ENCODE measurements at places on chromosomes 1 and 21.

GRCh38 chr1:215045698-215046308 lies 36.7 kb upstream of the KCNK2 start:
- DNase-seq, result no peak

DNA sequence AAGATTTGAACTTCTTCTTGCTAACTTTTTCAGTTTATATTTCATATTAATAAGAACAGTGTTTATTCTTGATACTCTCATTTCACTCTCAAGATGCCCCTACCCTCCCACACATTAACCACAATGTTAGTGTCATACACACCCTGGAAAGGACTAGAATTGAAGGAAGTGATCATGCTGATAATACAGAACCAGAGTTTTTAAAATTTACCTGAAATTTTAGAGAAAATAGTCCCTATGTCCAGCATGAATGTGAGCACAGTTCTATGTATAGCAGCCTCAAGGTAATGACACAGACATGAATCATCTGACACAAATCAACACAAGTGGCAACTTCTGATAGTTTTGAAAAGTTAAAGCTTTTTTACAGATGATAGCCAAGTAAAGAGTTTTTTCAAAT lies 26.0 kb downstream of the RGS1 start:
- DNase-seq, result no peak

- DNase-seq, result no peak
Observed at GRCh38 chr1:193634470-193634869, 448.1 kb upstream of the B3GALT2 start.

GRCh38 chr21:35340273-35340672 lies 291.2 kb upstream of the RUNX1 start:
- DNase-seq, result no peak

GRCh38 chr1:6004412-6005123 lies 12.3 kb upstream of the NPHP4 start:
- DNase-seq, result no peak

- no peak for DNase-seq
Observed at GRCh38 chr1:221794935-221795334, 53.0 kb upstream of the DUSP10 start.

DNA sequence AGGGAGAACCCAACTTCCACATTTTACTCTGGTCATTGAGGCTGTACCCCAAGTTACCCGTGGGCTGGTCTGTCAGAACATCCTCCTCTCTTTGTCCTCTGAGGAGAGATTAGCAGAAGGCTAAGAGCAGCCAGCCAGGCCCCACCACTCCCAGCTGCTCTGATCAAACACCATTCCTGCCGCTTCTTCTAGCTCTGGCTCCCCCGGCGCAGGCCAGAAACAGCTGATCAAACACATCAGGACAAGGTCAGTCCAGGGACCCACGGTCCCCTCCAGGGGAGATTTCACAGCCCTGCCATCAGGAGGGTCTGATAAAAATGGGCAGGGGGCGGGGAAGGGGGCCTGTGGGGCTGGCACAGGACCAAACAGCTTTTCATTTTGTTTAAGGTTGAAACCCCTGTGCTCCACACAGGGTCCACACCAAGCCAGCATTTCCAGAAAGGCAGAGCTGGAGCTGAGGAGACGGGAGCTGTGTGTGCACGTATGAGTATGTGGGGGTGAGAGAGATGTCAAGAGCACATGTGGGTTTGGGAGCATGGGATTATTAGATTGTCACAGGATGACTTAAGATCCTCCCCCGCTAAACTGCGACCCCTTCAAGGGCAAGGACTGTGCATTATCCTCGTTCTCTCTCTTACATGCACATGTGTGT lies 29.9 kb upstream of the EPHA8 start:
- DNase-seq, result no peak

DNA sequence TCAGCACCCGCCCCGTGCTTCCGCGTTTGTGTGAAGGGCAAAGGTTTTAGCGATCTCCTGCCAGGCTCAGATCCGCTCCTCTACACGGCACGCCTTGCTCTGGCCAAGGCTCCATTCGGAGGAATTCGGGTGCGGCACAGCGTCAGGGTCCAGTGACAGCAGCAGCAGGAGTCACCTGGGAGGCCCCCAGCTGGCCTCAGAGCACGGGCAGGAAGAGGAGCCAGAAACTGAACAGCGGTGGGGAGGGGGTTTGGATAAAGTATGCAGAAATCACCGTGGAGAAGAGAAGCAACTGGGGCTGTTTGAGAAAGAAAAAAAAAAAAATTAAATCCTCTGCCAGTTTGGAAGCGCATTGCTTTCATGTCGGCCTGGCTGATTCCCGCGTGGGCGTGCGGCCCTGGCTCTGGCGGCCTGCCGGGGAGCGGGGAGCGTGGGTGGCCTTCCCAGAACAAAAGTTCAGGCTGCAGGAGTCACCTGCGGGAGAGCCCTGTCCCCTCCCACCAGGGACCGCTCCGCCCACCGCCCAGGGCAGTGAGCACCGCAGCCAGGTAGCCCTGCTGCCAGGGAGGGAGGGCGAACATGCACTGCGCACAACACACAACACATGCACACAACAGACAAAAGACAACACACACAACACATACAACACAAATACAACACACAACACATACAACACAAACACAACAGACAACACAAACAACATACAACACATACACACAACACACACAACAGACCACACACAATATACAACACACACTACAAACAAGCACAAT lies 107.6 kb downstream of the ETS2 start:
- no peak for DNase-seq

DNA sequence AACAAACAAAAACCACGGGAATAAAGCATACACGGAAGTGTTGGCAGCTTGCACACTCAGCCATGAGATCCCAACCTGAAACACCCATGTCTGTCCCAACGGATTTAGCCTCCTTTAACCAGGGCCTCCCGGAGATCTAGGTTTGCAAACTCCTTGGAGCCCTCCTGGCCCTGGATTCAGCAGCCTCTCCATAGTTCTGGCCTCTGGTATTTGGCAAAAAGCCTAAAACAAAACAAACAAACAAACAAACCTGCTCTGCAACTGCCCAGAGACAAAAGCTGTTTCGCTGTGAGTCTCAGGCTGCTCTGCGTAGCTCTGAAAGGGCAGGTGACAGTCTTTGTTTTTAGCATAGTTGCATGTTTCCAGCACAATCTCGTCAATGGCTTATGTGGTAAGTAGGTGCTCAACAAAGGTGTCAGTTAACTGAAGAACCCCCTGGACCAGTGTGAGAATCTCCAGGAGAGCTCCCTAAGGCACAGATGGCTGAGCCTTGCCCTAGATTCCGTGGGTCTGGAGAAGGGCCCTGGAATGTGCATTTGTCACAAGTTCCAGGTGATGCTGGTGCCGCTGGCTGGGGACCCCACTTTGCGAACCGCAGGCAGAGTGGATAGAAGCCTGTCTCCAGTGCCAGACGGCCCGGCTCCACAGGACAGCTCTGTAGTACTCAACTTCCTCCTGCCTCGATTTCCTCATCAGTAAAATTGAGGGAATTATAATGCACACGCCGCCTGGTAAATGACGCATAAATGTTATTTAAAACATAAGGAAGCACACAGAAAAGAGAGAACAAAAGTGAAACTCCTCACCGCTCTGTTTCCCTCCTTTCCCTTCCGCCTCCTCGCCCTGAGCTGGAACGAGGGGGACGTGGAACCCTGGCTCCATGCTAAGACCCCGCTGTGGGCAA lies 86.2 kb downstream of the RIPK4 start:
- no peak for DNase-seq

GRCh38 chr1:154755858-154756730 lies 114.0 kb downstream of the KCNN3 start:
- DNase-seq, result no peak

- DNase-seq, result no peak
Observed at GRCh38 chr1:89523572-89524368, 859 bp upstream of the LRRC8B start.

DNA sequence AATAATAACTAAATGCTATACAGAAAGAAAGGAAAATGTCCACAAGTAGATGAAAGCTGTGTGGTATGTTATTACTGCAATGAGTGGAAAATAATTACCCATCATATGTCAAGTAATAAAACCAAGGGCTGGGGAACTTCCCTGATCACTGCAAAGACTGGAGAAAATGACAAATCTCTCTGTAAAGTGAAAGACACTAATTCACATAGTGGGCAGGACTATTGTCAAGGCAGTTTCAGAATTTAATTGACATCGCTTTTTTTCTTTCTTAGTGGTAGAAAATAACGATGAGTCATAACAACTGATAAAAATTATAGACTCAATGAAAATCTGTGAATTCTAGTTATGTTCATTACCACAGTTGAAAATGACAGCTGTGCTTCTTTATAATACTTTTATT lies 153.7 kb upstream of the ST6GALNAC5 start:
- no peak for DNase-seq

DNA sequence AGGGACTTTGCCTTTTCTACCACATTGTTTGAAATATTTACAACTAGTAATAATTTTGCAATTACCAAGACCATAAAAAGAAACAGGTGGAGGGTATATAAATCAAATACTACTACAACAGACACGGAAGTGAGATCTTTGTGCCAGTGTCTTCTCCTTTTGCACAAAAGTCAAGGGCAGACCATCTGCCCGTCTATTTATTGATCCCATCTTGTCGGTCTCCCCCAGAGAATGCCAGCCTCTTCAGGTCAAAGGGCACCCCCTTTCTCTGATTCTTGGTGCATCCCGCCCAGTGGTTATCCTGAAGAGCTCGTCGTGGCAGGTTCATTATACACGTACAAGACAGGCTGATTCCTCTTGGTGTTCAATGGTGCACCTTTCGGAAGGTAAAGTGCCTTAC lies 4.8 kb upstream of the PDE9A start:
- no peak for DNase-seq

- no peak for DNase-seq
Observed at GRCh38 chr1:12625276-12625675, 7.3 kb upstream of the DHRS3 start.

Measured in AG09319 (cell line).